Neural crest cell (in vitro differentiated cells): ENCODE measurements at places on chromosomes 2 and 18. TPM values are rescaled to one million over a fixed set of nuclear protein-coding genes. Genes with fewer than 3 reads are reported as not detected.

The B3GNT7 gene
- total RNA-seq: 0.61 and 0.79 TPM in 2 replicates

The NR4A2 gene
- 7.8 and 7.9 TPM in 2 replicates for total RNA-seq

The AGAP1 gene
- total RNA-seq: 54.7 and 57.7 TPM in 2 replicates

The POTEJ gene
- total RNA-seq: not detected in 2 replicates

The EDAR gene
- total RNA-seq: not detected in 2 replicates

The EMILIN2 gene
- 16.0 and 19.2 TPM in 2 replicates for total RNA-seq

The SLC11A1 gene
- total RNA-seq: 0.09 TPM in 1 of 2 replicates, not detected in the other

The CCDC93 gene
- total RNA-seq: 39.1 and 46.6 TPM in 2 replicates

The EIF5B gene
- total RNA-seq: 49.0 and 50.5 TPM in 2 replicates

The HOXD9 gene
- not detected in 2 replicates for total RNA-seq

The ZEB2 gene
- total RNA-seq: 192 and 200 TPM in 2 replicates

The ANO7 gene
- 3.2 TPM in 2 replicates for total RNA-seq

The STEAP3 gene
- 0.73 and 0.77 TPM in 2 replicates for total RNA-seq

DNA sequence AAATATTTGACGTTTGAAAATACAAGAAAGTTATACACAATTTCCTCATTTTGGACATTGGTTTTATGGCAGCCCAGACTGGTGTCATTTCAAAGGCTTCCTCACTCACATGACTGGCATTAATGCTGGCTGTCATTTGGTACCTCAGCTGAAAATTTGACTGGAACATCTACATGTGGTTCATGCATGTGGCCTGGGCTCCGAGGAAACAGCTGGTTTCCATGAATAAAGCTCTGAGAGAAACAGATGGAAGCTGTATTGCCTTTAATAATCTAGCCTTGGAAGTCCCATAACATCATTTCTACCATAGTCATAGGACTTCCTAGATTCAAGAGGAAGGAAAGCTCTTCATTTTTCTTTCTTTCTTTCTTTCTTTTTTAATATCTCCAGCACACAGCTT lies 42.9 kb upstream of the RIT2 start:
- no peak for DNase-seq

DNA sequence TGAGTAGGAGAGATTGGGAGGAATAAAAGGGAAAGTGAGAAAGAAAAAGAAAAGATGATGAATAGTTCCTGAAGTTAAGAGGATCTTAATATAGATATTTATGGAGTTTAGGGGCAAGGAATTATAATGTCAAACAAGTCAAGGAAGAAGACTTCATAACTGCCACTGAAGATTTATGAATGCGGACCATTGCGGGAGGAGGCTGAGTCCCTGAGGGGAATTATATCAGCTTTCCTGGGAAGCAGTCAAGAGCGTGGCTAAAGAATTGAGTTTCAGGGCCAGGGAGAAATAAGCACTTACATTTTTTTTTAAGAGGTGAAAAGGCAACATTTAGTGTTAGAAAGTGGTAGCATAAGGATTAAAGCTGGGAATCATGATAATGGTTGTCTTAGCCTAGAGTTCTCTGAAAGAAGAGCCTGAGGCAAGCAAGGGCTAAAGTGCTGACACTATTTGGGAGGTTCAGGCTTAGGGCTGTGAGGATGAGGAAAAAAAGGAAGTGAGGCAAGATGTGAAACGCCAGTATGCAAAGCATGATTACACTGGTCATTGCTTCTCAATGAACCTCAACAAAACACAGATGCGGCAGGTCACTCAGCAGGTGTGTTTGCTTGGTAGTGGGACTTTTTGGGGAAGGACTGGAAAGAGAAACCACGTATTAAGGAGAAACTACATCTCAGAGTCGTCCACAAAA lies 217.1 kb downstream of the SLC4A3 start:
- DNase-seq: no peak

- no peak for DNase-seq
Measured at GRCh38 chr2:21194147-21194546, 70.4 kb downstream of the TDRD15 start.

DNA sequence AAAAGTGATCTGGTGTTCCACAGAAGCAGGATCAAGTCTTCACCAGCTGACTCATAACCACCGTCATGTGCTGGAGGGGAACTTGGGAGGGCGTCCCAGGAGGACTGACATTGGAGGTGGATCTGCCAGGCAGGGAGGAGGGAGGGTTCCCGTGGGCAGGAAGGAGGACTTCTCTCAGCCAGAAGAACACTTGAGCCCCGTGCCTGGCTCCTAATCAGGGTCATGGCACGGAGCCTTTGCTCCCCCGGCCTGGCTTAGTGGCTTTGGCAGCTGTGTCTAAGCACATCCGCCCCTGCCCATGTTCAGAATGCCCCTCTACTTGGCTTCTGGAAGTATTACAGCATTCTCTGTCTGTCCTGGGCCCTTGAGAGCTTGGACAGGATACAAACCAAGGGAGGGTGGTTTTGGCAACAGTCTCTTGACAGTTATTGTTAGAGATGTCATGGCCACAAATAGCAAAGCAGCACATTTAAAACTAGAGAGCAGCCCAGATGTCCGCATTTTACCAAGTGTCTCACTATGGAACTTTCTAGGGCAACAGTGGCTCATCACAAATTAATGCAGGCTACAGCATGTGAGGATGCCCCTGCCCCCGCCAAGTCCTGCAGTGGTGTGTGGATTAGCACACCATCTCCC lies 11.5 kb downstream of the PPP1R7 start:
- DNase-seq: no peak

DNA sequence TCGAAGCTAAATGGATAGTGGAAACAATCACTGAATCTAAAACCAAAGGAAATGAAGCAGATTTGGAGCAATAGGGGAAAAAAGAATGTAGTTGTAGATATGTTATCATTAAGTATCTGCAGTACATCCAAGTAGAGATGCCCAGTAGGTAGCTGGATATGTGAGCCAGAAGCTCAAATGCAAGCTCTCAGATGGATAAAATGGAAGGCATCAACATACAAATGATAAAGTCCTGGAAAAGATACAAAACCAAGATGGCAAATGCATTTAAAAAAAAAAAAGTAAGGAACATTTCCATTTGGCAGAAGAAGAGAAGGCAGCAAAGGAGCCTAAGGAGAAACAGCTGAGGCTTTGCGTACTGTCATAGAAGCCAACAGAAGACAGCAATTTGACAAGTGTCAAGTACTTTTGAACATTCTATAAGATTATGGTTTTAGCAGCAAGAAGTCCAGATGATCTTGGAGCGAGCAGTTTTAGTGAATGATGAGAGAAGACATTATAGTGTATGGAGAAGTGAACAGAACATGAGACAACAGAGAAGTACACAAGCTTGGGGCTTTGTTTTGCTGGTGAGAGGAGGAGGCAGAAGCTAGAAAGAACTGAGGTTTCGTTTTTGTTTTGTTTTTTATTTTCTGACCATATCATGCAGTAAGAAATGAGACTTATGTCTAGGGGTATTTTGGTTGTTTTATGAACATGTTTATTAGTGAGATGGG lies 18.3 kb downstream of the ROCK2 start:
- DNase-seq: no peak

DNA sequence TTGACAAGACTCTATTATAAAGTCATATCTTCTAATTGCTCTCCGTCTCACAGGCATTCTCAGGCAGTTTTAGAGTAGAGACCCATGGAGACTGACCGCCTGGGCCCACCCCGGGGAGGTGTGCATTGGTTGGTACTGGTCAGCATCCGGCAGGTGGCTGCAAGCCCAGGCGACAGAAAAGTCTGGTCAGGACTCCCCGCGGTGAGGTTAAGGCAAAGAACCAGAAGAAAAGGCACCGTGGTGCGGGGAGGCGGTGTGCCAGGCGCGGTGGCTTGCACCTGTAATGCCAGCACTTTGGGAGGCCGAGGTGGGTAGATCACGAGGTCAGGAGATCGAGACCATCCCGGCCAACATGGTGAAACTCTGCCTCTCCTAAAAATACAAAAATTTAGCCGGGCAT lies 32.5 kb downstream of the AMER3 start:
- no peak for DNase-seq

DNA sequence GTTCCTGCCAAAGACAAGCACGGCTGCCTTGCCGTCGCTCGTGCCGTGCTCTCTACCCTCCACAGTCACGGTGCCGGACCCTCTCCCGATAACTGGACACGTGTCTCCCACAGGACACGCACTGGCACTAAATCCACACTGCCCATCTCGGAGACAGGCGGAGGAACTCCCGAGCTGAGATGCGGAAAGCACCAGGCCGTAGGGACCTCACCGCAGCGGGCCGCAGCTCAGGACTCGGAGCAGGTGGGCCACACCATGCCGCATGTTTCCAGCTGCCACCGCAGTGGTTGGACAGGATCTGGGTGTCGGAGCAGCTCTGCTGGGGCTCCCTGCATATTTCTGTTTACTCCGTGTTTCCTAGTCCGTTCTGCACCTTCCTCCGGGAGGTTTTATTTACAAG lies 127.2 kb downstream of the TPO start:
- DNase-seq: no peak

DNA sequence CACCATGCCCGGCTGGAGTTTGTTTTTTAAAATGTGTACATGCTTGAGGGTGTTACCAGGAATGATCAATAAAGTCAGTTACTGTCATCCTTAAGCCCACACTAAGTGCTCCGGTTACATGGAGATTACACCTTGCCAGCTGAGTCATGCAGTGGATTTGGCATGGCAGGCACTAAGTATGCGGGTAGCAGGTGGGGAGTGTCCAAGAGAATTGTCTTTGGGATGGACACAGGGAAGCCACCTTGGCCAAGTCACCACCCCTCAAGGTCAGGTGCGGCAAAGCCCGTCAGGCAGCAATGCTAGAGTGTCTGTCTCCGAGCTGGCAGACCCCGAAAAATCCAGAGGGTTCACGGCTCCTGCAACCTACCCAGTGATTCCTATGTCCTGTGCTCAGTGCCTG lies 54.8 kb downstream of the GBX2 start:
- DNase-seq: no peak

- DNase-seq: no peak
Measured at GRCh38 chr2:179050755-179051154, 818 bp upstream of the CCDC141 start.

DNA sequence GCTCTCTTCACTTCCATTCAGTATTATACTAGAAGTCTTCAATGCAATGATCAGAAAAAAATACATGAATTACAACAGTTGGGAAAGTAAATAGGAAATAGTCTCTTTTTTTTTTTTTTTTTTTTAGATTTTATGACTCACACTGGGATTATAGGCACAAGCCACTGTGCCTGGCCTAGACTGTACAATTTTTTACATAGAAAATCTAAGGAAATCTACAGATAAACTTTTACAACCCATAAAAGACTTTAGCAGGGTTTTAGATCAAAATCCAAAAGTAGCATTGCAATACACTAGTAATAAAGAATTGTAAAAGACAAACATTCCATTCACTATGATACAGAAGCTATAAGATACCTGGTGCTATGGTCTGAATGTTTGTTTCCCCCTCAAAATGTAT lies 39.0 kb downstream of the CFAP221 start:
- DNase-seq: no peak

- DNase-seq: no peak
Measured at GRCh38 chr2:119415630-119416029, 16.0 kb upstream of the TMEM37 start.

DNA sequence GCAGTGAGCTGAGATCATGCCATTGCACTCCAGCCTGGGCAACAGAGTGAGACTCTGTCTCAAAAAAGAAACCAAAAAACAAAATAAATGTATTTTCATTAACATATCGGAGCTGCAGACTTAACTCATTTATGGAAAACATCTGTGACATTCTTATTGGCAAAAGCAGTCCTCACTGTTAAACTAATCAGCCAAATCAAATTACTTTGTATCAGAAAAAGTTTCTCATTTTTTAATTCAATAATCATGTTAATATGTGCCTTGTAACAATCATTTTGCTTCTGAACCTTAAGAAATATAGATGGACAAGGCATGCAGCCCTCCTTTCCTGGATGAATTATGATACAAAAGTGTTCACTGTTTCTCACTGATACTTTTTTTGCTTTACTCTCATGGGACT lies 18.0 kb upstream of the TP53I3 start:
- DNase-seq: no peak

- DNase-seq: no peak
Measured at GRCh38 chr2:108542071-108542470, 7.8 kb downstream of the LIMS1 start.

GRCh38 chr18:61893309-61893970 lies 633 bp upstream of the RNF152 start:
- DNase-seq: peak; percentile 55

- DNase-seq: no peak
Measured at GRCh38 chr2:198273660-198274059, 469.3 kb downstream of the PLCL1 start.

- DNase-seq: no peak
Measured at GRCh38 chr18:32577561-32577960, 106.9 kb upstream of the GAREM1 start.

DNA sequence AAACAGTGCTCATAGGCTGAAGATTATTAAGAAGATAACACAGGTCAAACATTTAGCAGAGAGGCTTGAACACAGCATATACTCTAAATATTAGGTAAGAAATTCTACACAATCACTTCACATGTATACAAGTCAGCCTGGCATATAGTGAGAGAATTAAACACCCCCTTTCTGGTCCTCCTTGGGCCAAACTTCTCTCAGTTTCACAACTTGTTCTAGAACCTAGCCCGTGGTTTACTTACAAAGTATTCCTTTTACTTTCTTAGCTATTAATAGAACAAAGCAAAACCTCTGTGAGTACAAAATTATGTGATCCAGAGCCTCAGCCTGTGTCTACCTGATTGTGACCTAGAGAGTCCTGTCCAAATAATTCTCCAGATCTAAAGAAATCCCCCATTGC lies 562.8 kb downstream of the TNS1 start:
- DNase-seq: no peak

GRCh38 chr18:57075716-57076400 lies 71.0 kb upstream of the BOD1L2 start:
- DNase-seq: peak; percentile 11

DNA sequence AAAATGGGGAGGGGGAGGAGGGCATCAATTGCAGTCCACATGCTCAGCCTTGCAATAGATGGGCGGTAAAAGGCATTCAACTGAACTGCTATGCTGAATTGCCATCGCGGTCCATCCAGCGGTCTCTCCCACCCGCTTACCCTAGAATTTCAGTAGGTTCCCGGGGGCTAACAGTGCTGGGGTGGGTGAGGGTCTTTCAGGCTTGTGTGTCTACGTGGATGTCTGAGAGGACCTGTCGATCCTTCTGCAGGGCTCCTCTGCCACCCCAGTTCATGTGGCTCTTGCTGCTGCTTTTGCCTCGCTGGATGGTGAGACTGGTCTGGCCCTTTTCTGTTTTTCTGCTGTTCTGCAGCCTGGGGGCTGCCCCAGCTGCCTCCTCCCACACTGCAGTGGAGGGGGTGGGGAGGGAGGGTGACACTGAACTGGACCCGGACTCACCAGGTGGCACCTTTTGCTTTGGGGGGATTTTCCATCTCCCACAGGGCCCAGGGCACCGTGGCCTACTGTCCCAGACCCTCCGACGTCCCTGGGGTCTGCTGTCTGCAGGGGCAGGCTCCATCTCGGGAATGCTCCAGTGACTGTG lies 14.1 kb downstream of the ACKR3 start:
- DNase-seq: no peak

- DNase-seq: no peak
Measured at GRCh38 chr2:163756588-163756987, 20.8 kb upstream of the FIGN start.

GRCh38 chr2:60385648-60386047 lies 167.8 kb downstream of the BCL11A start:
- no peak for DNase-seq
